HCEC 1CT (cell line): ENCODE measurements at places on chromosomes 16 and 17.

DNA sequence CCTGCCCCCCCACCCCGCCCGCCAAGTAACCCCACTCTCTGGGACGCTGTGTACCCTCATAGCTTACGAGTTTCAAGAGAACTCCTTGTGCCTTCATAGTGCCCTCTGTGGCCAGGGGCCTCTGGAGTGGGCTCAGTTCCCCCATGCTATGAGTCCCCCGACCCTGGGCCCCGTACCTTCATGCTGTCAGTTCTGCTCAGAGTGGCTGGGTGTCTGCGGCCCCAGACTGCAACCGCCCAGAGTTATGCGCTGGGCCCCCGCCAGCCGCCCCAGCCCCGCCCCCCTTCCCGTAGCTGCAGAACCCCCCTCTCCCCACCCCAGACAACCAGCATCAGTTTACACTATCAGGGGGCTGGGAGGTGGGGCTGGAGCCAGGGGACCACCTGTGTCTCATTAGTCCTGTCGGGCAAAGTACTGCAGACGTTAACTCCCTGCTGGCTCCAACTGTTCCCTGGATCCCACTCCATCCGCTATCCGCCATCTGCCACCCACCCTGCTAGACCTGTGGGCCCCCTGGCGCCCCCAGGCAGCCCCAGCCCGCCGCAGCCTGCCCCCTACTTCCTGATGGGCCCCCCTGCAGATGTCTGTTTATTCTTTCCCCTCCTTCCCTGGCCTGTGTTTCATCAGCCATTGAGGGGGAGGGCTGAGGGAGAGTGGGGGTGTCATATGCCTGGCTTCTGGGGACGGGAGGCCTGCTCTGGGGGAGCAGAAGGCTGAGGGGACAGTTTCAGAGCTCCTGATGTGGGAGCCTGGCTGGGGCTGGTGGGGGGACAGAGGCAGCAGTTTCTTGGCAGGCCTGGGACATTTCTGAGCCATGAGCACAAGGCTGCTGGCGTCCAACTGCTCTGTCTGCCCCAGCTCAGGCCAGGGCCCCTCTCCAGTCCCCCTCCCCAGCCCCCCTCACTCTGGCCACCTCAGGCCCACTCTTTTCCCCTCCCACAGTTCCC is at the start of gene MFAP4:
MFAP4 (minus strand) TSS at position 217 of the 947 bp plus-strand sequence; CDS start at position 182, 35 bp downstream.
- DNase-seq: peak; percentile 72

GRCh38 chr16:57204675-57205074 is 18.5 kb downstream of the RSPRY1 start:
- no peak for DNase-seq

GRCh38 chr16:78242239-78242630 is 142.8 kb downstream of the WWOX start:
- no peak for DNase-seq

GRCh38 chr17:53807286-53807685 is 15.4 kb upstream of the KIF2B start:
- no peak for DNase-seq

GRCh38 chr17:15919466-15919865 is 25.5 kb upstream of the ADORA2B start:
- DNase-seq: no peak
